ENCODE measurements at places on chromosomes 13 and 19. TPM values are rescaled to one million over a fixed set of nuclear protein-coding genes. Genes with fewer than 3 reads are reported as not detected.

- DNase-seq, result no peak
Observed at GRCh38 chr19:14310055-14310454, 71.2 kb upstream of the ADGRE5 start.

DNA sequence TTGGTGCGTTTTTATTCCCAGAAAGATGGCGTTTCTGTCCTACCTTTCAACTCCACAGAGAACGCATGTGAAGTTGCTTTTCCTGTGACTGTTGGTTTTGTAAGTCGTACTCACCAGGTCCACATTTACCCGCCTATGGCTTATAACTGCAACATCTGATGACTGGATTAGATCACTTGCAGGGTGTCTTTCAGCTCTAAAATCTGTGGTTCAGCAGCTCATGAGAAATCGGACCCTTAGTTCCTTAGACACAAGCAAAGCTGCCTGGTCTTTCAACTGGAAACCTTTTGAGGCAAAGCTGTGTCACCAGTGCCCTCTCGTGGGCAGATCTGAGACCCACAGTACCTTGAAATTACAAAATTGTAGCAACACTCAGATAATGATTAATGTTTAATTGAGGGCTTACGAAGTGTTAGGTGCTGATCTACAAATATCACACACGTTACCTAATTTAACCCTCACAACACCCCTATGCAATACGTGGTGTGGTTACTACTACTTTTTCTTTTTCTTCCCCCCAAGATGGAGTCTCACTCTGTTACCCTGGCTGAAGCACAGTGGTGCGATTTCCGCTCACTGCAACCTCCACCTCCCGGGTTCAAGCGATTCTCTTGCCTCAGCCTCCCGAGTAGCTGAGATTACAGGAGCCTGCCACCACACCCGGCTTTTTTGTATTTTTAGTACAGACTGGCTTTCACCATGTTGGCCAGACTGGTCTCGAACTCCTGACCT is 65.4 kb downstream of the RUBCNL start:
- DNase-seq, result peak; percentile 36

Gene CRX
- not detected for total RNA-seq

GRCh38 chr13:43805681-43806128 is 18.9 kb upstream of the ENOX1 start:
- DNase-seq, result no peak

- no peak for DNase-seq
Observed at GRCh38 chr19:33301144-33301899, 1.0 kb downstream of the CEBPA start.

DNA sequence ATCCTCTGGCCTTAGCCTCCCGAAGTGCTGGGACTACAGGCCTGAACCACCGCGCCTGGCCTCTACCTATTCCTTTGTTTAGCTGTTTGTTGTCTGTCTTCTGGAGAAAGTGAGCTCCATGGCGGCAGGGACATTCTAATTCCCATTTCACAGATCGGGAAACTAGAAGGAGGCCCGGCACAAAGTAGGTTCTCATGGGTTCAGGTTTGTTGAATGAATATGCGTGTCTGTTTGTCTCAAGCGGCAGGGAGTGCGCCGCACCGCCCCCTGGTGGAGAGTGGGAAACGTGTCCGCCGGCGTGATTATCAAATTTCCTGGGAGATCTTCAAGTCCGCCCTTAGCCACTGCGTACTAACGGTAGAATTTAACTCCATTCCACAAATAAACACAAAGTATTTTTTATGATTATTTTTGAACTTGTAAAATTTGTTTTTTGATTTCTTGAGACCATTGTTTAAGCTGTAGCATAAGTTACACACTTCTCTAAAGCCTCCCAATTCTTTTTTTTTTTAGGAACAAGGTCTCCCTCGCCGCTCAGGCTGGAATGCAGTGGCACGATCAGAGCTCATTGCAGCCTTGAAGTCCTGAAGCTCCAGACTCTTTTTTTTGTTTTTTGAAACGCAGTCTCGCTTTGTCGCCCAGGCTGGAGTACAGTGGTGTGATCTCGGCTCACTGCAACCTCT is 8.9 kb upstream of the CCDC9 start:
- peak; percentile 83 for DNase-seq

Gene SIAH3
- total RNA-seq, result not detected

DNA sequence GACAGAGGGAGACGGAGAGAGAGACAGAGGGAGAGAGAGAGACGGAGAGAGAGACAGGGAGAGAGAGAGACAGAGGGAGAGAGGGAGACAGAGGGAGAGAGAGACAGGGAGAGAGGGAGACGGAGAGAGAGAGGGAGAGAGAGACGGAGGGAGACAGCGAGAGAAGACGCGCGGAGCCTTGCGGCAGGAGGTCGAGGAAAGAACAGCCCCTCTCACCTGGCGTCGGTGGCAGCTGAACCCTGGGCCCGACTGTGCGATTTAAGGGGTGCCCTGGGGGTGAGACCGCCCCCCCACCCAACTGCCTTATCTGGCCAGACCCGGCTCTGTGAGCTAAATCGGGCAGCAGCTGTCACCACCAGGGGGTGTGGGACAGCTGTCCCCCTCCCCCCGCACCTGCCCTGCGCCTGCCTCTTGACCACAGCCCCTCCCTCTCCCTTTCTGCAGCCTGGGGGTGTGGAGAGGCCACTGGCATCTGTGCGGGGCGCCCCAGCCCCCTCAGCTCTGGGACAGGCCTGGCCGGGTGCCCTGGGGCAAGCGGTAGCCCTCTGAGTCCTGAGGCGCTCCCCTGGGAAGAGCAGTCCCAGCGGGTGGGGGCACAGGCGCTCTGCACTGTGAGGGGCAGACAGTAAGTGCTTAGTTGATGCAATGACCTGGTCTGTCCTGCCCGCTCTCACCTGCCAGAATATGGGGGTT is 10.8 kb downstream of the JOSD2 start:
- DNase-seq, result peak; percentile 90

GRCh38 chr19:45601115-45601514 is 897 bp downstream of the GPR4 start:
- DNase-seq, result no peak

- peak; percentile 66 for DNase-seq
Observed at GRCh38 chr13:33678906-33679657, 138.9 kb upstream of the RFC3 start.

GRCh38 chr19:16190198-16190597 is 5.0 kb downstream of the FAM32A start:
- DNase-seq, result no peak
